Stimulated activated CD4-positive, alpha-beta T cell treated with anti-CD3 and anti-CD28 coated beads, Interleukin-1b, Interleukin-23, amount 100 ng/mL, for 1 hour (primary cell): ENCODE measurements at places on chromosomes 4 and X.

- no peak for DNase-seq
Observed at GRCh38 chrX:150329868-150330267, 33.2 kb upstream of the MAMLD1 start.

DNA sequence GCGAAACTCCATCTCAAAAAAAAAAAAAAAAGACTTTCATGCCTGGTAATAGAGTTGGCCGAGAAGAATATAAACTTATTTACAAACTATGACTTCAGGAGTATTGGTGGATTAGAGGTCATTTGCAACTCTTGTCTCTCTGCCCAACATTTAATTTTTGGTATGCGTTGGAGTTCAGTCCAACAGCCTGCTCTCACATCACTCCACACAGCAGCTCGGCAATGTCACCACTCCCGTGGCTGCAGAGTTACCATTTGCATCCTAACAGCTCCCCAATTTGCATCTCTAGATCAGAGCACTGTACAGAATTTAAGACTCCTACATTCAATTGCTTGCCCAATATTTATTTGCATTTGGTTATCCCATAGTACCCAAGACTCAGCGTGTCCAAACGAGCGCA lies 40.9 kb upstream of the AP1AR start:
- no peak for DNase-seq

DNA sequence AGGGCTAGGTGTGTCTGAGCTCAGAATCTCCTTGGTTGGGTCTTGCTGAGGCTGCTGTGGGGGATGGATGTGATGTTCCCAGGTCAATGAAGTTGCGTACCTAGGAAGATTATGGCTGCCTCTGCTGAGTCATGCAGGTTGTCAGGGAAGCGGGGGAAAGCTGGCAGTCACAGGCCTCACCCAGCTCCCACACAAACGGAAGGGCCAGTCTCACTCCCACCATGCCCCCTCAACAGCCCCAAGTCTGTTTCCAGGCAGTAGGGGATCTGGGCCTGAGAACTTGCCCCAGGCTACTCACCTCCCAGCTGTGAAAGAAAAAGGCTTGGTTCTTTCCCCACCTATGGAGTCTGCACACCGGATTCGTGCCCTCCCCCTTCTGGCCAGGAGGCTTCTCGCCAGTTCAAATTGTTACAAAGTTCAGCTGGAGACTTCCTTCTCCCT lies 72.9 kb downstream of the WDR44 start:
- no peak for DNase-seq

GRCh38 chr4:19051831-19052230 lies 1030.3 kb upstream of the LCORL start:
- DNase-seq, result no peak

- DNase-seq, result no peak
Observed at GRCh38 chr4:147723326-147723725, 8.6 kb upstream of the ARHGAP10 start.

- no peak for DNase-seq
Observed at GRCh38 chrX:130339408-130340222, at the start of gene SLC25A14. SLC25A14 (plus strand) TSS chrX:130339919; CDS start chrX:130340279, 360 bp downstream.
